ENCODE measurements at places on chromosomes 16 and 17.

GRCh38 chr16:84366208-84366607 lies 2.1 kb upstream of the ATP2C2 start:
- DNase-seq, result no peak

DNA sequence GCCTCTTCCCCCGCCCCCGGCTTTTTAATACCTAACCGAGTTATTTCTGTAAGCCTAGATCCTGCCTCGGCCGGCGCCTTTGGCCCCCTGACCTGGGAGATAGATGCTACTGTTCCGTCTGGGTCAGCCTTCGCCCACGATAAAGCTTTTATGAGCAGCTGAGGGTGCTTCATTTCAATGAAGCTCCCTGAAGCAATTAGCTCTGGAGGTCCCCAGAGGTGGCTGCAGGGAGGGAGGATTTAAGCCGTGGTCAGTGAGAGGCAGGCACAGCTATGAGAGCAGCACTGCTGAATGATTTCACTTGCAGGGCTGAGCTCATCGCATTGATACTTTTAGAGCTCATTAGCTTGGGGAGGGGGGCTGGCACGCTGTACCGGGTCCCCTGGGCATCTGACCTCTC lies 89.4 kb downstream of the RPA1 start:
- no peak for DNase-seq

- no peak for DNase-seq
Observed at GRCh38 chr17:1108478-1108764, 71.4 kb downstream of the ABR start.

DNA sequence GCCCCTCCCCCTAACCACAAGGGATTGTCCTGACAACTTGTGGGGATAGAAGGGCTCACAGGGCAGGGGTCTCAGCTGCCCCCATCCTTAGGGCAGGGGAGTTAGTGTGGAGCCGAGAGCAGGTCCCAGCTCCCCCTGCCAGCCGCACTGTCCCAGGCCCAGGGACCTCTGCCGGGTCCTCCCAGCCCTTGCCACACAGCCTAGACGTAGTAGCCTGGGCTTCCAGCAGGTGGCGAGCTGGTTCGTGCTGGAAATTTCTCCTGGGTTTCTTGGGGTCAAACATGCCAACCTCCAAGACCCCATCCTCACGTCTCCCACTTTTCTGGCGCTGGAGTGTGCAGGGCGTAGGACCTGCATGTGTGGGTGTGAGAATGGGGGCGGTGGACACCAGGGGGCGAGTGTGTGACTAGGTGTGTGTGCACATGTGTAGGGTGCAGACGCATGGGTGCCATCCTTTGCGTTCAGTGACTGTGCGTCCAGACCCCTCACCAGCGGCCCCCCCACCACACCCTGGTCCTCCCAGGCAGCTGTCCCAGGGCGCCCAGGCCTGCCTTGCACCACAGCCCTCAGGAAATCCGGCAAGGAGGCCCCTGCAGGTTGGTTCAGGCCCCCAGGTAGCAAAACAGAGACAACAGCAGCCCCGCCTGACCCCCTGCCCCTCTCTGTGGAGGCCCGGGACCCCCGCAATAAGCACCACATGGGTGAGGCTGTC lies 29.5 kb downstream of the SBK1 start:
- peak; percentile 78 for DNase-seq

- DNase-seq, result no peak
Observed at GRCh38 chr16:23959752-23960072, 123.9 kb downstream of the PRKCB start.

- no peak for DNase-seq
Observed at GRCh38 chr16:29897333-29897732, 2.0 kb downstream of the SEZ6L2 start.

DNA sequence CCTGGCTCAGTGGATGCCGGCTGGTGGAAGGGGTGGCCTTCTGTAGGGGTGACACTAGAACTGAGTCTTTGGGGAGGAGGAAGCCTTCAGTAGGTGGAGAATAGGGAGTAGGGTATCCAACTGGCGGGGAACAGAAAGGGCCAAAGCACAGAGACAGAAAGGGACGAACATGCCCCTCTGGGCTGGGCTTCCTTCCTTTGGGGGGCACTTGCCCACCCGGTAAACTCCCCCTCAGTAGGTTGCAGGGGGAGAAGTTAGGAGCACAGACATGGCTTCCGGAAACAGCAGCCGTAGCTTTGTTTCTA lies 774 bp downstream of the ENGASE start:
- DNase-seq, result no peak

DNA sequence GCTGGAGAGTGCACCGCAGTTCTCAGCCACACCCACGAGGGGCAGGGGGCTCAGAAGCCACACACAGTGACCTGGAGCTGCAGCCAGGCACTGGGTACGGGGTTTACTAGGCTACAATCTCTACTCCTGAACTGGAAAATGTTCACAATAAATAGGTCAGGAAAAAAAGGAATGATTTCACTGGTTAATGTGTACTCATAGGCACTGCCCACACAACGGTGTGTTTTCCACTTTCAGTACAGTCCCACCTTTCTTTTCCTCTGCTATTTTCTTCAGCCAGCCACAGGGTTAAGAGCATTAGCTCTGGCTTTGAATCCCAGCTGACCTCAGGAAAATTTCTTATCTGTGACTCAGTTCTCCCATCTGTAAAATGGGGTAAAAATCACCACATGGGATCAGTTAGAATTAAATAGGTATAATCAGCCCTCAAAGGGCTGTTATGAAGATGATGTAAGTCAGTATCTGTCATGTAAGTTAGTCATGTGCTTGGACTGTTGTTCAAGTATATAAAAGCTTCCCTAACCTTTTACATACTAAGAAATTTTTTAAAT lies 35.7 kb downstream of the ZCCHC14 start:
- DNase-seq, result no peak

- DNase-seq, result no peak
Observed at GRCh38 chr17:17051791-17052461, 9.7 kb downstream of the MPRIP start.

DNA sequence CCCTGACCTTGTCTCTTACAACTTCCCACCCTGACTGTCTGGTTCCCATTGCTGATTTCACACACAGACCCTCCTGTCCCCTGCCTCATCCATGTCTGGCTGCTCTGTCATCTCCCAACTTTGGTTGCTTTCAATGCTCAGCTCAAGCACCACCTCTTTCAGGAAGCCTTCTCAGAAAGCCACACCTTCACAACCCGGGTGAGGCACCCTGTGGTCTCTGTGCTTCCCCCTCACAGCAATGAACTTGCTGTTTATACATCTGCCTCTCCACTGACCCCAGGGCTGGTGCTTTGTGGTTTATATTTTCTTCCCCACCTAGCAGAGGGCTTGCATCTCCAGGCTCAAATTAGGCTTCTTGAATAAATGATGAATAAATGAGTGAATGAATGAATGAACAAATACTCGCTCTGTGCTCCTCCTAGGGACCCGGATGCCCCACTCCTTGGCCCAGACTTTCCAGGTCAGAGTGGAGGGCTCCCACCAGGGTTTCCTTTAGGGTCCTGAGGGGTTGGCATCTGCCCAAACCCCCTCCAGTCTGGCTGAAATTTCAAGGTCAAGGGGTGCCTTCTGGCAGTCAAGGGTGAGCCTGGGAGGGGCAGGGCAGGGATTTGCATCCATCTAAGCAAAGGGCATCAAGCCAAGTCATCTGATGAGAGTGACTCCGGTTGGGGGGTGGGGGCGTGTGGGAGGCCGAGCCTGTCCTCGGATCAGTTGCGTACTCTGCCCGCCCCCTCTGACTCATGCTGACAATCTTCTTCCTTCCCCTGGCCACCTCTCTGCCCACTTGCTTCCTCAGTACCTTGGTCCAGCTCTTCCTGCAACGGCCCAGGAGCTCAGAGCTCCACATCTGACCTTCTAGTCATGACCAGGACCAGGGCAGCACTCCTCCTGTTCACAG lies at the start of gene ITGAX:
Gene ITGAX, plus strand, starts transcription at position 783 of the 898 bp plus-strand sequence. Its CDS starts 79 bp downstream, at position 862.
- no peak for DNase-seq

DNA sequence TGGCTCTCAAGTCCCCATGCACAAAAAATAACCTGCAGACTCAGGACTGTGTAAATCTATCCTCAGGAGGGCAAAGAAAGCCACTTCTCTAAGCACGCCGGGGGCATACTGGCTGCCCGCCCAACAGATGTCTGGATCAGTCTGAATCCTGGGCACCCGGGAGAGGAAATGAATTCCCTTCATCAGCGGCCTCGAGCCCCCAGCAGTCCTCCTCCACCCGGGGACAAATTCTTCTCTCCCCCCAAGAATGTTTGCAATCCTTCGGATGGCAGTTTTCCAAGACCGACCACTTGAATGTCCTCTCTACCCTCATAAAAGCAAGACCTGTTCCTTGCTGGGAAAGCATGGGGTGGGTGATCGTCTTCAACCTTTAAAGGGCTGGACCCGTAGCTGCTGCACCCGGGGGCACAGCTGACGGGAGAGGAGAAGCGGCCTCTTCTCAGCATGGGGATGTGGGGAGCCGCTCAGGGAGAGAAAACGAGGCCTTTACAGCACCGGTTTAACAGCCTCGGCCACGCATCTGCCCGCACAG lies 9.4 kb upstream of the MAP2K3 start:
- DNase-seq, result no peak

GRCh38 chr17:67557921-67558320 lies 159.8 kb upstream of the NOL11 start:
- DNase-seq, result no peak

DNA sequence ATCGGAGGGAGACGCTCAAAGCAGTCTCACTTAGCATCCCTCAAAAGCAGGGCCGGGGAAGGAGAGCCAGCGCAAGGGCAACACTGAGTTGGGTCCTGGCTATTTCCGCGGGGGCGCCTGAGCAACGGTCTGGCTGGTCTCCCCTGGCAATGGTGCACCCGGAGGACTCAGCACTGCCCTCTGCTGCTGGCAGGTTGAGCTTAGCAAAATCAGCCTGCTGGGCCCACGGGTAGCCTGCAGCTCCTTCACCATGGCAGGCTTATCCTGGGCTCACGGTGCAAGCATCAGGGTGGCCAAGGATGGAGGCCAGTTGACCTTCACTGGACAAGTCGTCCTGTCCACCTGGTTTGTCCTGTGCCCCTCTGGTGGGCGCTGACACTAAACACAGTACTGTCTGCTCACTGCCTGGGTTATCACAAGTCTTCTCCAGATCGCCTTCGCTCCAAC lies 14.4 kb upstream of the ALDH3A1 start:
- DNase-seq, result peak; percentile 78

DNA sequence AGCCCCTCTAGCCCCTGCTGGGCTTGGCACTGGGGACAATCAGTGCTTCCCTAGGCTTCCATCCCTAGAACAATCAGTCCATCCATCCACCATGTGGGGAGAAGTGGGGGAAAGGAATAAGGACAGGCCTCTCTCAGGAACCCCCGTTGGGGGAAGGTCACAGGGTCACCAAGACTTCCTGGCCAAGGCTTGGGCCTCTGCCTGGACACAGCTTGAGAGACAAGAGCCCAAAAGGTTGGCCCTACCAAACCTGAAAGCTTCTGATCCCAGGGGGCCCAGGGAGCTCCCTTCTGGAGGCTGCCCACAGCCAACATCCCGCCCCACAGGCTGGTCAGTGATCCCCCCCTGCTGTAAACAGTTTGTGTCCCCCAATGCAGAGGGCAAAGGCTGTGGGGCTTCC lies 16.2 kb upstream of the MTMR4 start:
- DNase-seq, result no peak

- no peak for DNase-seq
Observed at GRCh38 chr17:66414561-66415175, 112.3 kb downstream of the PRKCA start.

- DNase-seq, result no peak
Observed at GRCh38 chr16:21565861-21566669, 33.3 kb upstream of the METTL9 start.

DNA sequence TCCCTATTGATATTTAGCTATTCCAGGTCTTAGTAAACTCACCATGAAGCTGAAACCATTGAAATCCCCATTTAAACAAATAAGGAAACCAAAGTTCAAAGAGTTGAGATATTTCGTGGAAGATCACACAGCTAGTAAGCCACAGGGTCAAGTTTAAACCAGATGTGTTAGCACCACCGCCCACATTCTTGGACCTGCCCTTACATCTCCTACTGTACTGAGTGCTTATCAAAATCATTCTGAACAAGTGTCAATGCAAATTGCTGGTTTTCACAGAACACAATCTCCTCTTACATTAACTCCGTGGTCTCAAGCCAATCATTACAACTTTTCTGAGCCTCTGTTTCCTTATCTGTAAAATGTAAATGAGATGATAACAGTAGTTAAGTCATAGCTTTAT lies 676.2 kb downstream of the CDH11 start:
- DNase-seq, result no peak

DNA sequence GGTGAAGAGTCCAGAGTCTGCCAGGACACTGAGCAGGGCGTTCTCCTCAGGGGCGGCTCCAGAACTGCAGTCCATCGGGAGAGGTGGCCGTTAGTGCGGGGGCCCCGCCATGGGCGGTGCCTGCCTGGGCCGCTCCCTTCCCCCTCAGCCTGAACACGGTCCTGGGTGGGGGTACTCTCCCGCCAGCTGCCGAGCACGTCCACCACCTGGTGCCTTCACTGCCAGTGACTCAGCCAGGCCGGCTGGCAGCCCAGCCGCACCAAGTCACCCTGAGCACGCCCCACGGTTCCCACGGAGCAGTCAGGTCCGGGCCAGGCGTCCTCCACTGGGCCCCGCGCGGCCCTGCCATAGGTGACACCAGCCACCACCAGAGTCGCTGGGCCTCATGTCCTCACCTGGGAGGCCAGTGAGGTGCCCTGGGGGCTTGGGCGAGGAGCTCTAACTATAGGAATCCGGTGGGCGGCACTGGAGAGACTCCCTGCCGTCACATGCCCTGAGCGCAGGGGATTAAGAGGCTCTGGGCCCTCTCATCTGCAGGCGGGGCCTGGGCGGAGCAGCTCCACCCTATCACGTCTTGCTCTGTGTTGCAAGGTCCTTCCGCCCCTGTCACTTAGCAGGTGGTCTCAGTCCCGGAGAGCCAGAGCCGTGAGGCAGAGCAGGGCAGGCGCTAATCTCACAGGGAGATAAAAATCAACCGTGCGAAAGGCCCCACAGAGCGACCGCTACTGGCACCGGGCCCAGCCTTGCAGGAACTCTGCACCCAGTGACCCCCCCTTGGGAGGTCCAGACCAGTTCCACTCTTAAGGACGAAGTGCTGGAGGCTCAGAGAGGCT lies 14.3 kb downstream of the PIEZO1 start:
- peak; percentile 89 for DNase-seq

DNA sequence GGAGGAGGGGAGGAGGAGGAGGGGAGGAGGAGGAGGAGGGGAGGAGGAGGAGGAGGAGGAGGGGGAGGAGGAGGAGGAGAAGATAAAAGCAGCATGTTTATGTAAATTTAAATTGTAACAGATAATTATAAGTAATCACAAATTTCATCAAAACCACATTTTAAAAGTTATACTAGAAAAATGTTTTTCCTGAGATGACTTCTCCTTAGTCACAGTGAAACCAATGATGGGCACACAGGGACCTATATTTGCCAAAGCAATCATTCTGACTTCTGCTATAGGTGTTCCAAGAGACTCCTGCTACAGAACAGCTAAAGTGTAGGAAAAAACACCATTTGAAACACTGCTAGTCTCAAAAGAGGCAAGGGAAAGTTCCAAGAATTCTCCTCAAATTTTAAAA lies 66.4 kb downstream of the CEP95 start:
- DNase-seq, result no peak

- no peak for DNase-seq
Observed at GRCh38 chr16:3625911-3626732, 14.7 kb upstream of the SLX4 start.

GRCh38 chr17:5952518-5952917 lies 117.7 kb upstream of the WSCD1 start:
- DNase-seq, result no peak

GRCh38 chr17:70290770-70291169 lies 121.4 kb downstream of the KCNJ2 start:
- DNase-seq, result no peak

- no peak for DNase-seq
Observed at GRCh38 chr17:50203086-50203485, 1.7 kb upstream of the COL1A1 start.
